ENCODE measurements at places on chromosomes 1 and 21. TPM values are rescaled to one million over a fixed set of nuclear protein-coding genes. Genes with fewer than 3 reads are reported as not detected.

The LHX8 gene
- total RNA-seq = not detected

The FASLG gene
- not detected for total RNA-seq

The RAB3B gene
- 1.3 TPM for total RNA-seq

The FCRL3 gene
- total RNA-seq = not detected

The RIPPLY3 gene
- under 0.01 TPM for total RNA-seq

The KCNK1 gene
- 24.6 TPM for total RNA-seq

The LAMB3 gene
- 1,978 TPM for total RNA-seq

The SASS6 gene
- total RNA-seq = 1.7 TPM

The ECM1 gene
- 7.0 TPM for total RNA-seq

The PLA2G2C gene
- total RNA-seq = not detected

The ICOSLG gene
- 1.0 TPM for total RNA-seq

The OBSCN gene
- total RNA-seq = 50.3 TPM

The TMPRSS2 gene
- total RNA-seq = under 0.01 TPM

The KIAA0319L gene
- total RNA-seq = 34.2 TPM

The INSRR gene
- total RNA-seq = not detected

The TINAGL1 gene
- 88.2 TPM for total RNA-seq

Data from nasal cavity respiratory epithelium epithelial cell of viscerocranial mucosa (primary cell).